NCI-H526 treated with DMSO at 0.1 percent for 48 hours (cell line): ENCODE measurements at places on chromosomes 4 and X.

- DNase-seq: no peak
These were observed 33.1 kb upstream of the ZNF41 start for GRCh38 chrX:47515941-47516665.

DNA sequence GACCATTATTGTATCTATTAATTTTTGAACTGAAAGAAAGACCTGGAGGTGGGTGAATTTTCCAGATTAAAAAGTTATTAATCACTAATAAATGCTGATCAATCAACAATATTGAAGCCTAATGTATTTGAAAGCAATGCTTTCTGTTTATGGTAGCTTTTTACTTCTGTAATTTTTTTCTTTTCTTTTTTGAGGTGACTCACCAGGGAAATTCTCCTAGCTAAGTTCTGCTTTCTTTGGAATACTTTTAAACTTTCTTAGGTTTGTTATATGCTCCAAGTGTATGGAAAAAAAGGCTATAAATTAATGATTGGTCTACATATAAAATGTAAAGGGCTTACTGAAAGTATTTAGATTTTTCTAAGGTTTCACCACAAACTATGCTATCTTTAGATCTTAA lies 94.2 kb downstream of the MBNL3 start:
- DNase-seq: no peak

GRCh38 chr4:38117591-38117990 lies 157.4 kb downstream of the PTTG2 start:
- no peak for DNase-seq

- no peak for DNase-seq
These were observed 22.0 kb downstream of the TRAPPC11 start for GRCh38 chr4:183681119-183681518.

DNA sequence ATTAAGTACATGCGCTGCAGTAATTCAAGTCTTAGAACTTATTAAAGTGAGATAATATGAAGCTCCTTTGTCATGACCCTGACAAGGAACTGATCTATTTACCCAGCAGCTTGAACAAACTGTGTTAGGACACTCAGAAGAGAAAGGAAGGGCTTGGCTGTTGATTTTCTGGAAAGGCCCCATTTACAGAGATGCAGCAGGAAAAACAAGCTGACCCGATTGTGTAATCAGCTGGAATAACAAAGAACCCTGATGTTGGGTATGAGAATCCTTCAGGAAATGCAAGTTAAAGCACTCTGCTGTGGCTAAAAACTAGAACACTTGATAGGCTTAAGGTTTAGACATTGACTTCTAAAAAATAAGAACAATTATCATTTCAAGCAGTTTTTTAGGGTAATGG lies 64.8 kb downstream of the TBC1D9 start:
- no peak for DNase-seq

DNA sequence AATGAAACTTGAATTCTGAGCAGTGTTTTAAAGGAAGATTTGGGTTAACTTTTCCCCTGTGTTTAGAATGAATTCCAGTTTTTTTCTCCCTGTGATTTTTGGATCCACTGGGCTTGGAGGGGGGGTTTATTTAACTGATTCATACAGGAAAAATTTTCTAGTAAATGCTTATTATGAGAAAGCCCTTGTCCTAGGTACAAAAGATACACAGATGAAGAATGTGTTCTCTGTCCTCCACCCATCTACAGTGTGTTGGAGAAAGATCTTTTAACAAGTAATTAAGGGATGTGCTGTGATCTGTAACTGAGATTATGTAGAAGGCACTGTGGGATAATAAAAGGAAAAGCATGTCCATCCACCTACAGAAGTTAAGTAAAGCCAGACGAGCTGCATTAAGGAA lies 103.9 kb downstream of the STIM2 start:
- no peak for DNase-seq

DNA sequence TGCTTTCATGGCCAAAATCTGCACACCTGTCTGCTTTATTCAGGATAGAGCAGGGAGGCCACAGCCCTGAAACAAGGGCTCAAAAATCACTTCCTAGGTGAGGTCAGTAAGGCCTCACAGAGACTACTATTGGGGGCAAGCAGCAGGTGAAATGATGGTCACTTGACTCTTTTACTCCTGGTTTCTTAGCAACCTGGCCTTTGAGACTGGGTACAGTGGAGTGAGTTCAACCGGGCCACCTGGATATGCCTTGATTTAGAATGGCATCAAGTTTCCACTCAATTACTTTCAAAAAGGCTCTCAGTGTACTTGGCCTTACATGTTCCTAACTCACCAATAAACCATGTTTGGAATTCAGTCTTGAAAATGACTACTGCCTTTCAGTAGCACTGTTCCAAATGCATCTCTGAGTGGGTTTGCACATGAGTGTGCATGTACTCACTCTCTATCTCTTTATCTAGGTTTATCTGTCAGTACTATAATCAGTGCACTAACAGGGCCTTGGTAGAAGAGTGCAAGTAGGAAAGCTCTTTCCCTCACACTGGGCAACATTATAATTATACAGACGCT lies 388.2 kb downstream of the OPHN1 start:
- DNase-seq: no peak

GRCh38 chrX:39574178-39574577 lies 523.6 kb downstream of the BCOR start:
- no peak for DNase-seq

DNA sequence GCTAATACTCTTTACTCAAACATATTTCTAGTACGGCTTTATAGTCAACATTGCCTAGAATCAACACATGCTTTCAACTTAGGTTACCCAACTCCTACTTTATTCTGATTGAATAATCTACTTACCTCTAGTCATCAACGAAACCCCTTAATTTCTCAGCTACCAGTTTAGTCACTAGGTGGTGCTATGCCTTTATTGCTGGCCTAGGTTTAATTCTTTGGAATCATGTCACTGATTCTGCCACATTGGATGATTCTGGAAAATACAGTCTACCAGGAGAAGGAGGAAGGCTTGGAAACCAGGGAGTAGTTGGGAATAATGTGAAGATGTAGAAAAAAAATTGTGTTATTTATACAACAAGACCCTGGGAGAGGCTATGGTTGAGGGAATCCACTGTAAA lies 167.7 kb downstream of the DCAF12L2 start:
- DNase-seq: peak; percentile 0

GRCh38 chr4:38055566-38055965 lies 95.4 kb downstream of the PTTG2 start:
- no peak for DNase-seq

DNA sequence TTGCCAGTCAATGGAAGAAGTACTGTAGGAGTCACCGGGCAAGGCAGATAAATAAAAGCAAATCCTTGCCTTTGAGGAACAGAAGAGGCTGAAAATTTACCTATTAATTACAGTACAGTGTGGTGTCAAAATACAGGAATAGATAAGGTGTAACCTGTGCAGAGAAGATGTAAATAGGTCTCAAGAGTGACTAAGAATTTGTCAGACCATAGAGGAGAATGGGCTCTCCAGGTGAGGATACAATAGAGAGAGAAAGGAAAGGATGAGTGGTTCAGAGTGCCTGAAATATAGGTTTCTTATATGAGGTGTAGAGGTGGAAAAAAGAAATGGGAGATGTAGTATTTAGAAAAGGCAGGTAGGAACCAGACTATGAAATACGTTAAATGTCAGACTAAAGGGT lies 801 bp upstream of the ZC4H2 start:
- DNase-seq: no peak

- no peak for DNase-seq
These were observed 120.3 kb downstream of the CHRNA9 start for GRCh38 chr4:40455340-40455902.

DNA sequence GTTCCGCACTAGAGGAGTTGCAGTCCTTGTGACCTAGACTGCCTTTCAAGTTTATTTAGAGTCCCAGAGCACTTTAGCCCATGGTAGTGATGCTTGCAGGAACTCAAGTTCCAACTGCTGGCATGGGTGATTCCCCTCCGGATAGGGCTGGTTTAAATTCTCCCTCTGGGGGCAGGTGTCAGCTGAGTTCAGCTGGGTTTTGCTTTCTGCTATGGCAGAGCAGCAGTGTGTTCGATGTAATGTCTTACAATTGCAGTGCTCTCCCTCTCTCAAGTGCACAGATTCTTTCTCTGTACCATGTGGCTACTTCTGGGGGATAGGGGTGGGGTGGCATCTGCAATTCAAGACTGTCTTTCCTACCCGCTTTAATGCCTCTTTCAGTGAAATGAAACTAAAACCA lies 164.8 kb upstream of the ZIC3 start:
- no peak for DNase-seq

GRCh38 chrX:15469613-15470012 lies 23.5 kb downstream of the PIR start:
- DNase-seq: no peak

DNA sequence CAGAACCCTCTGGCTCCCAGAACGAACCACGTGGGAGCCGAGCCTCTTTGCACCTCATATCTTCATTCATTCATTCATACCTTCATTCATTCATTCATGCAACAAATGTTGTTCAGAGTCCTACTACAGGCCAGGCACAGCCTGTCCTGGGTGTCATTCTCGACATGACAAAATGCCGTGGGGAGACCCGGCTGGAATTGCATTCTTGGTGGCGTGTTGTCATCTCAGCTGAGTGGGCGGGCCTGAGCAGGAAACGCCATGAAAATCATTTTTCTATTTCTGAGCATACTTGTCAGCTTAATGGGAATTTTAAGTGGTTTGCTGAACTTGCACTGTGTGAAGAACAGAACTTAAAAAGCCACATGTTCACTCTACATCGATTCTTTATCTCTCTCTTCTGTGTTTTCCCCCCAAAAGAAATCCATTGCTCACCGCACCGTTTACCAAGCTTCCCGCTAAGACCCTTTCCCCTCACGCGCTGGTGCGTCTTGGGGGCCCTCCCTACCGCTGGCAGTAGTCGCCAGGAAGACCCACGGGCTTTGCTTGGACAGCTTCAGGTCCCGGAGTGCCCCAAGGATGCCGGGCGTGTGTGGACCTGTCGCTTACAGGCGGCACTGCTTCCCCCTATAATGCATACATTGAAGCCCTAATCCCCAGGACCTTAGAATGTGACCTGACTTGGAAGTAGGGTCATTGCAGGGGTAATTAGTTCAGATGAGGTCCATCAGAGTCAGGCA lies 41.6 kb upstream of the HMX1 start:
- DNase-seq: no peak

- DNase-seq: no peak
These were observed 324.9 kb downstream of the PPP3CA start for GRCh38 chr4:101022151-101023024.

- DNase-seq: no peak
These were observed 94.5 kb upstream of the DHRSX start for GRCh38 chrX:2595258-2595657.

GRCh38 chrX:140249088-140249487 lies 255.8 kb downstream of the SOX3 start:
- DNase-seq: no peak

- DNase-seq: peak; percentile 94
These were observed at the start of gene INTU for GRCh38 chr4:127632420-127633403. INTU (plus strand) TSS chr4:127632957; CDS start chr4:127633035, 78 bp downstream.

DNA sequence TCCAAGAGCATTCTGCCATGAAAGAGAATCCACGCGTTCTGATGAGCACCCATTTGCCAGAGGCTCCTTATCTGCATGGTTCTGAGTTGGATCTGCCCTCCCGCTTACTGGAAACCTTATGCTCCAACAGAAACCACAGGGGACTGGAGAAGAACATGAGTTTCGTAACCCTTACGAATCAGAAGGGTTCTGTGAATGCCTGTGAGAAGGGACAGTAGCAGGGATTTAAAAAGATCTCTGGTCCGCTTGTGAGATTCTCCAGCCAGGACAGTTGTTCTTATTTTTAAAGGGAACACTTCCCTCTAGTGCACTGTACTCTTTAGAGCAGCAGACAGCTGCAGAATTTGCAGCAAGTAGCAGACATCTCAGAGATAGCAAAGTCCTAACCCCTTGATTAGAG lies 22.5 kb upstream of the CENPU start:
- DNase-seq: no peak

DNA sequence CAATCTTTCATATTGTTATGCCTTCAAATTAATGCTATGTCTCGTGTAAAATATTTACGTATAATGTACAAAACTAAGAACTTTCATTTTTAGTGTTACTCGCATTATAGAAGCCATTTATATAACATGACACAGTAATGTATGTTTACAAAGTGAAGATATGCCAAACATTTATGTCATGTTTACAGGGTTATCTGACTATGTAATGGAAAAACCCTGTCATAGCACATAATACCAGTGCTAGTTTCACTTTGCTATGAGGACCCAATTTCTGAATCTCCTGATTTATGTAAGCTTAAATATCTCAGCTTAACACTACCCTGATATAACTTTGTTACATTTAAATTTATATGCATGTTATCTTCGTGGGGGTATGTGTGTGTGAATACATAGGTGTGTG lies 233.1 kb downstream of the FAT4 start:
- DNase-seq: no peak

- DNase-seq: no peak
These were observed 123.4 kb downstream of the CLCN5 start for GRCh38 chrX:50045823-50046222.

GRCh38 chrX:150575419-150575814 lies 7.0 kb downstream of the MTM1 start:
- DNase-seq: no peak

DNA sequence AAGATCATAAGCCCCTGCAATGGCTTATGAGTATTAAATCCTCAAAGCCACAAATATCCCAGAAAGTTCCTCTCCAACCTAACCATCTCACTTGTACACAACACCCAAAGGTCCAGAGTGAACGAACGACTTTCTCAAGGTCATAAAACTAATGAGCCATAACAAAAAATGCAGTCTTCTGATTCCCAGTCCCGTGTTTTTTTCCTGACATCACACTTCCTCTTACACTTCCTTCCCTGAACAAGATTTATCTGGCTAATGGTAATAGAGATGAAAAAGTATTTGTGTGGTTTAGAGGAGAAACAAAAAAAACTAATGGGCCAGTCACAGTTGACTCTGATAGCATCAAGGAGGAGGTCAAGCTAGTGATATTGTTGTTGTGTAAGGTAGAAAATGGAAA lies 99.5 kb upstream of the KLHL13 start:
- no peak for DNase-seq

DNA sequence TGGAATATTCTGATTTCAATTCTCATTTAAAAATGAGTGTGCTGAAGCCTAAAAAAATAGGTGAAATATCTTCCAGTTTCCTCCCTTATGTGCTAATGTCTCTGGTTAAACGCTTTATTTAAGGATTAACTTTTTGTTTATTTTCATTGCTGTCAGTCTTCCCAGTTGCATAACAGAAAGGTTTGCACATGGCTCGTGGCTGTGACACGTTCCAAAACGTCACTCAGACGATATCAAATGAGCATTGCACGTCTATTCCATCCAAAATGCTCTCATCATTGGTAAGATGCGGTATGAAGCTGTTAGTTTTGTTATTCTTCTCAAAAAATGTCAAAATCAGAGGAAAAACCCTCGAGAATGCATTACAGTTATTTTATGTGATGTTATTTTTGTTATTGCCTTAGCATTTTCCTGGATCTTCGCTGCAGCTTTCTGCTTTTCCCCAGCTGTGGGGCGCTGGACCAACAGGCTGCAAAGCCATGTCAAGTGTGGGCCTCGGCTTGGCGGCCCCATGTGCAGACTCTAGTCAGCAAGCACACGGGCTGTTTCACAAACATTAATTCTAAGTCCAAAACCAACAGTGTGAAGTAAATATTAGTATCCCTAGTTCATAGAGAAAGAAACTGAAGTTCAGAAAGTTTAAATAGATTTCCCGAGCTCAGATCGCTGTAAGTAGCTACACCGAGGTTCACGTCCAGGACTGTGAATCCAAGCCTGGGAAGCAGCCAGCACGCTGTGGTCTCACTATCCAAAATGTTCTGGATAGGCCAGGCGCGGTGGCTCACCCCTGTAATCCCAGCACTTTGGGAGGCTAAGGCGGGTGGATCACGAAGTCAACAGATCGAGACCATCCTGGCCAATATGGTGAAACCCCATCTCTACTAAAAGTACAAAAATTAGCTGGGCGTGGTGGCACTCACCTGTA lies 793.4 kb upstream of the FRG1 start:
- no peak for DNase-seq
